Common myeloid progenitor, CD34-positive (primary cell): ENCODE measurements at places on chromosomes 6 and 20.
A peak's percentile ranks its signal among the peaks of the same experiment; 100 is the strongest.

DNA sequence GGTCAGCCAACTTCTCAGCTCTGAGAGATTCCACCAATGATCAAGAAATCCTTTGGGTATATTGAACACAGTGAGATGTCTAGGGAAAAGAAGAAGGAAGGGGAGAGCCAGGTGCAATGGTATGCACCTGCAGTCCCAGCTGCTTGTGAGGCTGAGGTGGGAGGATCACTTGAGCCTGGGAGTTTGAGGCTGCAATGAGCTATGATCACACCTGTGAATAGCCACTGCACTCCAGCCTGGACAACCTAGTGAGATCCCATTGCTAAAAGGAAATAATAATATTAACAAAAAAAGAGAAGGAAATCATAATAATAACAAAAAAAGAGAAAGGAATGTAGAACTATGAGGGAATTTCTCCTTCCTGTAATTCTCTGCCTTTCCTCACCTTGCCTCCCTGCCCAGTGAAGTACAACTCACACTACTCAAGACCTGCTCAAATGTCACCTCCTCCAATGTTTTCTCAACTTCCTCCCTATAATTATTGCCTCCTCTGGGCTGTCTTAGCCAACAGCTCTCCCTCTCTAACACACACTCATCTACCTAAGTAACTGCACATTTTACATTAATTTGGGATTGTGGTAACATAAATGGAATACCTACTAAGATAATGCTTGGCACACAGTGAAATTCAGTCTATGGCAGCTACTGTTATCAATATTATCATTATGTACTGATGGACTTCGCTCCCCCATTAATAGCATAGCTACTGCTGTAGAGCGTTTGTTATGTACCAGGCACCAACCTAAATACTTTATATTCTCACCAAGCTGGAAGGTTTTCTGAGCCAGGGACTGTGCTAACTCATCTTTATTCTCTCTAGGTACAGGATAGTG lies 103.6 kb downstream of the KIF13A start:
- no peak for DNase-seq

- no peak for DNase-seq
Measured at GRCh38 chr6:34928695-34929094, 39.6 kb downstream of the ANKS1A start.

DNA sequence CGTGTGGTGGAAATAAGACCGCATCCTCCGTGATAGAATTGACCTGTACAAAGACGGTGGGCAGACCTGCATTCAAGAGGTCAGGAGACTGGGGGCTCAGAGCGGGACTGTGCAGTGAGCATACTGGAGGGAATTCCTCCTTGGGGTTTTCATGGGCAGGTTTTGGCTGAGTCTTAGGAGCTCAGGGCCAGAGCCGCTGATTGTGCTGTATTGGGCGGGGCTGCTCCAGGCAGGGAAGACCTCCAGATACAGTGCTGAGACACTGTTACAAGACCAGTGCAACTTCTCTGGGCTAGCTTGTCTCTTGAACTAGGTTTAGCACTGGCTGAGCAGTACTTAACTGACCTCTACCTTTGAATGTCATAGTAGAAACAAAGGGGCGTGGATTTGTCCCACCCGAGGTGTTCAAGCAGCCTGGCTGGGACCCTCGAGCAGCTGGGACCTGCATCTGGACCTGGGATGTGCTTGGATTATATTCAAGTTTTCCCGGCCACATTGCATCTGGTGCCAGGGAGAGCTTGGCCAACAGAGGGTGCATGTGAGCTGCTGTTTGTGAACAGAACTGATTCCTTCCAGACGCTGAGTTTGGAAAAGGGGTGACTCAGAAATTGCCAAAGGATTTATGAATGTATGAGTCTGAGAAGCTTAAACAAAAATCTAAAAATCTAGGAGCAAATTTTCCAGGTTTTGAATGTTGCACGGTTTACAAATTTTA lies 33.4 kb upstream of the SLC22A1 start:
- peak; percentile 33 for DNase-seq

DNA sequence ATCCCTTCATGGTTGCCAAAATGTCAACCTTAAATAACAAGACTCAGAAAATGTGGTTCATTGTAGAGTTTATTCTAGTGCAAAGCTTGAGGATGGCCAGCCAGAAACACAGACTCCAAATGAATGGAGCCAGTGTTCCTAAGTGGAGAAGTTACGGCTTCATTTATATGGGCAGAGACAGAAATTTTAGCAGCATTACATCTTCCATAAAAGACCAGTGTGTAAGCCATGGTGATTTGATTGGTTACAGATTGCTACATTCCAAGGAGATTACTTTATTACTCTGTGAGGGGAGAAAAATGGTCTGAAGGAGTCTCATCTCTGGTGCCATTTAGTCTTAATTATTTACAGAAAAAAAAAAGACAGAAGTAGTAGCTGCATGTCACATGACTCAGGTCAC lies 97.8 kb downstream of the OTOR start:
- DNase-seq, result no peak

GRCh38 chr6:11424395-11425034 lies 113.0 kb upstream of the TMEM170B start:
- no peak for DNase-seq

DNA sequence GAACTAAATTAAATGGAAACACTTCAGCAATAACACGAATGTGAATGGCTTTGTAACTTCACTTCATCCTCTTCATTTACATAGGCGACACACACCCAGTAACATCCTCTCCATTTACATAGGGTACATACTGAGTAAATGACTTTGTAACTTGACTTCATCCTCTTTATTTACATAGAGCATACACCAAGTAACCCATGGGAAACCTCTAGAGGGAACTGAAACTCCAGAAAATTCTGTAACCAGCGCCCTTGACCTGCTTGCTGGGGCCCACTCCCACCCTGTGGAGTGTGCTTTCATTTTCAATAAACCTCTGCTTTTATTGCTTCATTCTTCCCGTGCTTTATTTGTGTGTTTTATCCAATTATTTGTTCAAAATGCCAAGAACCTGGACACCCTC lies 81.6 kb upstream of the OPRM1 start:
- DNase-seq, result no peak

GRCh38 chr6:135686784-135687301 lies 164.7 kb upstream of the PDE7B start:
- peak; percentile 57 for DNase-seq

- no peak for DNase-seq
Measured at GRCh38 chr20:35963878-35964277, 4.5 kb upstream of the CNBD2 start.

DNA sequence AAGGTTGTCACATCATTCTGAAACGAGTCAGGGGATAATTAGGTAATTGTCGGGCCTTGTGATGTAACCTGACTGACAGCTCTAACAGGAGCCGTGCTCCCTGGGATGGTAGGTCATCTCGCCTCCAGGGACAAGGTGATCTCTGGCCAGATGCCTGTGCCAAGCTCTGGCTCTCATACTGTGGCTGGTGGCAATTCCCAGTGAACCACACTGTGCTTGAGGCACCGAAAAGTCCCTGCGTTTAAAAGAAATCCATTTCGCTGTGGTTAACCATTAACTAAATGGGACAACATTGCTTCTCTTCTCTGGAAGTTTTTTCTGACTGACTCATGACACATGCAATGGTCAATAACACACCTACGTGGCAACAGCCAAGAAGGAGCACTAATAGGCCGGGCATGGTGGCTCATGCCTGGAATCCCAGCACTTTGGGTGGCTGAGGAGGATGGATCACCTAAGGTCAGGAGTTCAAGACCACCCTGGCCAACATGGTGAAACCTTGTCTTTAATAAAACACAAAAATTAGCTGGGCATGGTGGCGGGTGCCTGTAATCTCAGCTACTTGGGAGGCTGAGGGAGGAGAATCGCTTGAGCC lies 669.2 kb downstream of the PRKN start:
- DNase-seq, result no peak

DNA sequence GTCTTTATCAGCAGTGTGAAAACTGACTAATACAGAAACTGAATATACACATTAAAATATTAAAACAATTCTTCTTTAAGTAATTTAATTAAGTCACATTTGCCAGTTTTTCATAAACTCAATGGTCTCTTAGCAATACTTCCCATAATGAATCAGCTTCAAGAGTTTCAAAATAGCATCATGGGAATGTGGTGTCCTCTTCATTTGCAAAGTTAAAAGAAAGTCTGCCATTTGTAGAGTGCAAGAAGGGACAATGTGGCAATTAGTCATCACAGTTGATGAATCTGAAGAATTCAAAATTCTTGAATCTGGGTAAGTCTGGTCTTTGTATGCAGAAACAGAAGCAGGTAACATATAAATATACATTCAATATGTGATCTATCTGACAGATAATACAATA lies 38.7 kb downstream of the SYNE1 start:
- no peak for DNase-seq

DNA sequence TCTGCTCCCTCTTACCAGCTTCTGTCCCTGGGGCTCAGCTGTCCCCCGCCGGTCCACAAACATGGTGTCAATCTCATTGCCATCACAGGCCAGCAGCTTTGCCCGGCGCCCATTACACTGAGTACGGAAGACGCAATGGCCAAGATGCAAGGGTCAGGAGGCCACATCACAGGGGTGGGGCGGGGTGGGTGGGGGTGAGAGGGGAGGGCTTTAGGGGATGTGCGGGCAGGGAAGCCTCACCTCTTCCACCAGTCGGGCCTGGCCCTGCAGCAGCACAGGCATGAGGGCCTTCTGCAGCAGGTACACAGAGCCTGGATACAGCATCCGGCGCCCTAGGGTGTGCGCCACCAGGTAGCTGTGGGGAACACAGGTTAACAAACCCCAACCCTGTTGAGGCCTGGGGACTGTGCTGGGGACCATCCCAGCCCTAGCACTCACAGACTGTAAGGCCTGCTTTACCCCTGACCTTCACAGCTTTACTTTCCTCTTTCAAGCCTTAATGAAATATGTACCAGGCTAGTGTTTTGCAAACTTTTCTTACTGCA lies 10.8 kb upstream of the LY6G5C start:
- DNase-seq, result no peak

DNA sequence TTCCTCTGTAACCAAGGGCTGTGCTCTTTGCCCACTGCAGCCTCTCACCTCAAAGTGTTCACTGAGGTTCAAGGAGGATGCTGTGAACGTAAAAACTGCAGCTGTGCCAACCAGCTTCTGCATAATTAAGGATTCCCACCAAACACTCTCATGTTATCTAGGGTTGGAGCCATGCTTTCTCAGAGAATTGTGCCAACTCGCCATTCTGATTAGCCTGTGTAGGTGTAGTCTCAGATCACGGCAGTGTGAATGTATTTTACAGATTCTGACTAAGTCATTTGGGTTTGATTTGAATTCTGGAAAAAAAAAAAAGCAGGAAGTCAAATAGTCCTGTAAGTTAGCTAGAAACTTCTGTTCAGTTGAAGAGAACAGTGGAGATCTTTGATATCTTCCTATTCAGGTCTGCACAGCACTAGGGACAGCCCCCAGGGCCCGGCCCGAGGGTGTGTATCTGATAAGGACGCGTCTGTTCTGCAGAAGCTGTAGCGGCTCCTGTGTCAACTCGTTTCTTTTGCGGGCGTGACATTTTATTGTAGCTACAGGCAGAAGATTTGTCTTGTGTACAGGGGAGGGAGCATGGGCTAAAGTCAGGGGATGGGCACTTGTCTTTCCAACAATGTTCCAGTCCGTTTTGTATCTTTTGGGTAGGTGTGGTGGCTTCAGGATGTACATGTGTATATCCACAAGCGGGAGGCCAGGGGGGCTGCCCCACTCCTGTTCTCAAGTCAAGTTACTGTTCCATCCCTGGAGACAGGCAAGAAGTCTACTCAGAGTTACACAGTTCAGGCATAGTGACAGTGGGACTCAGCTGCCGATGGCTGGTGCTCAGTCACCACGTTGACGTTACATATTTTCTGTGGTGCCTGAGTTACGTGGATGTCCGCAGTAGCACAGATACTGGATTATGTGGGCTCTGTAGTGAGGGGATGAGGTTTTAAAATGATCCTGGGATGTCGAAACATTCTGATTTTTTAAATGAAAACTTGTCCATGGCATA lies 12.4 kb downstream of the IRF4 start:
- no peak for DNase-seq

DNA sequence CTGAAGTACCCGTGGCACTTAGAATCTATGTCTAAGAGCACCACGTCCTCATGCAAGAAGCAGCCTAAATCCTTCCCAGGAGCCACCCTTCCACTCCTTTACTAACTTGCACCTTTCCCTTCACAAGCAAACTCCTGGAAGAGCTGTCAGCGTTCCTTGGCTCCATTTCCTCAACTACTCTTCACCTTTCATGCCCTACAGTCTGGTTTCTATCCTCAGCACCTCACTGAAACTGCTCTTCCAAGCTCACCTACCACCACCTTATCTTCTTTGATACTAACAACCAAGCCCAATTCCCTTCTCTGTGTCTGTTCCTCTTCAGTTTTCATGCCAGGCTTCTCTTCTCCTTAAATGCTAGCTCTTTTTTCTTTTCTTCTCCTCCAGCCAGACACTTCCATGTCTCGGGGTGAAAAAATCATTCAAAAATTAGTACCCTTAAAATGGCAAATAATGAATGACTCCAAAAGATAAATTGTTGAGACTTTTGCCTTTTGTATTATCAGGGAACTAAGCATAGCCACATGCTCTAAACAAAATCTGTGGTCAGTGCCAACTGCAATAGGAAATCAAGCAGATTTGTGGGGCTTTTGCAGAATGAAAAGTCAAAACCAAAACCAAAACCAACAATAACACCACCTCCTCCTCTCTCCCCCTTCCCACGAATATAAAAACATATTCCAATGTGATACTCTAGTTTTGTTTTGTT lies 149.6 kb upstream of the KCNK16 start:
- peak; percentile 14 for DNase-seq

- no peak for DNase-seq
Measured at GRCh38 chr6:44967481-44967880, 360.6 kb upstream of the RUNX2 start.

- no peak for DNase-seq
Measured at GRCh38 chr6:17292600-17293133, 11.5 kb downstream of the RBM24 start.

- no peak for DNase-seq
Measured at GRCh38 chr20:32179515-32179914, 28.0 kb downstream of the PLAGL2 start.

DNA sequence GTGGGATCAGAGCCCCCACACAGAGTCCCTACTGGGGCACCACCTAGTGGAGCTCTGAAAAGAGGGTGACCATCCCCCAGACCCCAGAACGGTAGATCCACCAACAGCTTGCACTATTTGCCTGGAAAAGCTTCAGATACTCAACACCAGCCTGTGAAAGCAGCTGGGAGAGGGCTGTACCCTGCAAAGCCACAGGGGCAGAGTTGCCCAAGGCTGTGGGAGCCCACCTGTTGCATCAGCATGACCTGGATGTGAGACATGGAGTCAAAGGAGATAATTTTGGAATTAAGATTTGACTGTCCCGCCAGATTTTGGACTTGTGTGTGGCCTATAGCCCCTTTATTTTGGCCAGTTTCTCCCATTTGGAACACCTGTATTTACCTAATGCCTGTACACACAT lies 260.4 kb downstream of the TBX18 start:
- DNase-seq, result no peak

GRCh38 chr20:19601126-19601810 lies 156.8 kb upstream of the RIN2 start:
- DNase-seq, result no peak

DNA sequence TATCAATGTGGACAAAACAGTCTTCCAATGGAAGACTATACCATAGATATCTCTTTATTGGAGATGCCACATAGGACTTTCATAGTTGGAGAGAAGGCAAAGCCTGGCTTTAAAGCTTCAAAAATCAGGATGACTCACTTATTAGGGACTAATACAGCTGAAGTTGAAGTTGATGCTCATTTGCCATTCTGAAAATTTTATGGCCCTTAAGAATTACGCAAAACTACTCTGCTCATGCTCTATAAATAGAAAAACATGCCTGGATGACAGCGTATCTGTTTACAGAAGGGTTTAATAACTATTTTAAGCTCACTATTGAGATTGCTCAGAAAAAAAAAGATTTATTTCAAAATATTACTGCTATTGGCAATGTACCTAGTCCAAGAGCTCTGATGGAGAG lies 155.5 kb upstream of the DST start:
- no peak for DNase-seq
